ENCODE measurements at places on chromosomes 2 and 18. TPM values are rescaled to one million over a fixed set of nuclear protein-coding genes. Genes with fewer than 3 reads are reported as not detected.
A peak's percentile ranks its signal among the peaks of the same experiment; 100 is the strongest.

DNA sequence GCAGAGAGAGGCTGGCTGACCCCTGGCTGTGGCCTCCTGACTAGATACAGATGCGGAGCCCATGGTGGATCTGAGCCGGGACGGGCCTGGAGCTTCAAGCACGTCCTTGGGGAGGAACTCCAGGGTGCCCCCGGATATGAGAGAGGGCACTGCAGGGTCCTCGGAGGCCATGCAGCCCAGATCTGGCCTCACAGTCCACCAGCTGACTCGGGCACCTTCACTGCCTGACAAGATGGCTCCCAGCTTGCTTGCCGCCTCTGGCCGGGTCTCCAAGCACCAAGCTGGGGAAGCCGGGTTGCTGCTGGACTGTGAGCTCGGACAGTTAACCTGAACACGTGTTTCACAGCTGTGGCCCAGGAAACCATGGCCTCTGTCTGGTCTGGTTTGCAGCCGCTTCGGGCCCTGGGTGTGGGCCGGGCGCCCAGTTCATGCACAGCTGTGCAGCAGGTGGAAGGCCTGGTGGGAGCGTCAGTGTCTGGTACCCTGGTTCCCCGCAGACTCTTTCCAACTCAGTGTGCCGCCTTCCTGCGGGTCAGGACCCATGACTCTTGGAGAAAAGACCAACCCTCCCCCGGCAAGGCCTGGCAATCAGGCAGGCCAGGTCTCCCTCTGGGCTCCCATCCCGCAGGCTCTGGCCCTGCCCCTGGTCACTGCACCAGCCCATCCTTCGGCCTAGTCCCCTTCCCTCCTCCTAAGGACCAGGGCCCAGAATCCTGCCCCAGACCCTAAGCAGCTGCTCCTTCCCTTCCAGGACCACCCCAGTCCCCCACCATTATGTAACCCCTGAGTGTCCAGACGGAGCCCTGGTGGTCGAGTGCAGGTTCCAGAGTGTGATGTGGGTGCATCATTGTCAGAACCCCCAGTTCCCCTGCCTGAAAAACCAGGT lies 74.6 kb upstream of the OTOS start:
- peak; percentile 20 for DNase-seq

GRCh38 chr2:65366595-65367125 lies 65.7 kb downstream of the SPRED2 start:
- DNase-seq, result no peak

DNA sequence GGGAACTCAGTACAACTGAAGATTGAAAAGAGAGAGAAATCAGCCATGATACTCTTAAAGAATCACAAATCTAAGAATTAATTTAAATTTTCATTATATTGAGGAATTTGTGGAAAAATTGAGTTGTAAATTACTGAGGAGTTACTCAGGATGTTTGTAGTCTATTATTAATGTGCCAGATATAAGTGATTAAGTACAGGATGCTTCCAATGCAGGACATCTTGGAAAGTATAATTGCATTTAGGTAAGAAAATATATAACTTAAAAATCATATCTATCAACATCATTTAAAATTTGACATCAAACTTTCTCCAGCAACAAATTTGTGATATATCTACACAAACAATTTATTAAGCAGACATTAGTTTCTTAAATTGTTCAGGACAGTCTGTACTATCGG lies 1.3 kb downstream of the CALCRL start:
- no peak for DNase-seq

DNA sequence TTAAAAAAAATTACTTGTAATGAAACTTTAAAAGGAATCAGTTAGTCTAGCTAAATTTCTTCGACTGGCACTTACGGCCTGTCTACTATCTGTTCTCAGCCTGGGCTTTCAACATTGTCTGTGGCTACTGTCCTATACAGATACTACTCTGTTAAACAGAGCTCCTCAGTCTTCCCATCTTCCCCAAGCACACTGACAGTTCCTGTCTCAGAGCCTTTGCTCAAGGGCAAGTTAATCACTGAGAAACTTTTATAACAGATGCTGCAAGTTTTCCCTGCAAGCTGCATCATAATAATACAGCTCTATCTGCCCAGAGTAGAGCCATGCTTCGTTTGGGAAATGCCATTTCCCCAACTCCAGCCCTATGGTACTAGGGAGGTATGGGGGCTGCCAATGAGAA lies 11.3 kb upstream of the YPEL5 start:
- DNase-seq, result no peak

DNA sequence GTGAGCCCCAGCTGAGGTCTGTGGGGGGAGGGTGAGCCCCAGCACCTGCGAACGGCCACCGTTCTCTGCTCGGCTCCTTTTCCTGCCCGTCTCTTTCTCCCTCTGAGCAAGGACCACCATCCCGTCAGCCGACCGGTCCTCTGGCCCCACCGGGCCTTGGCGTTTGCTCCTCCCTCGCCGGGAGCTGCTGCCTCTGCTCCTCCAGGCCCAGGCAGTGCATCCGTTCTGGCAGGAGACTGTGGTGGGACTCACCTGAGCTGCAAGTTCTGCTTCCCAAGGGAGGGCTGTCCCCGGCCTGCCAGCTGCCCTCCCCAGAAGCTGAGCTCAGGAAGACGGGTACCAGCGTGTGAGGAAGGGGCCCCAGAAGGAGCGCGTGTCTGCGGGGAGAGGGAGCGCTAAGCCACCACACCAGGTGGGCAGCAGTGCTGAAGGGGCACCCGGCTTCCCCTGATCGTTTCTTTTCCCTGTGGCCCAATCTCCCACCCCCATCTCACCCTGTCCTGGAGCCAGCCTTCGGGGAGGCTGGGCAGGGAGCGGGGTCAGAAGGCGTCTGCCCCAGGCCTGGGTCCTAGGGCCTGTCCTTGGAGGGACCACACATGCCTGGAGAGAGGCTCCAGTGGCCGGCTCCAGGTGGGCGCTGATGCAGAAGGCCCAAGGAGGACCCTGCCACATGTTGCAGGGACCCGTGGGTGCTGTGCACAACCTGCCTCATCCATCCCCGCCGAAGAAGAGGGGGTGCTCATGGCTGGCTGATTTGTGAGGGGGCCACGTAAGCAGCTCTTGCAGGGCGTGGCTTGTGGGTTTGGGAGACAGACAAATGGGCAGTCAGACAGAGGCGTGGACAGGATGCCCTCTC lies 2.5 kb upstream of the RTP5 start:
- DNase-seq, result peak; percentile 28

NGEF gene
- not detected for total RNA-seq
